ENCODE measurements at places on chromosomes 7 and 10. TPM values are rescaled to one million over a fixed set of nuclear protein-coding genes. Genes with fewer than 3 reads are reported as not detected.

The MSMB gene
- not detected for total RNA-seq

The ACSL5 gene
- 2.6 TPM for total RNA-seq

The CFTR gene
- total RNA-seq = not detected

The CTAGE8 gene
- 0.59 TPM for total RNA-seq

The EMX2 gene
- 1.1 TPM for total RNA-seq
